Stimulated activated CD8-positive, alpha-beta memory T cell treated with anti-CD3 and anti-CD28 coated beads, Interleukin-12 subunit alpha, Interleukin-12 subunit beta, amount 100 ng/mL, for 1 hour (primary cell): ENCODE measurements at places on chromosomes 3 and 15.

DNA sequence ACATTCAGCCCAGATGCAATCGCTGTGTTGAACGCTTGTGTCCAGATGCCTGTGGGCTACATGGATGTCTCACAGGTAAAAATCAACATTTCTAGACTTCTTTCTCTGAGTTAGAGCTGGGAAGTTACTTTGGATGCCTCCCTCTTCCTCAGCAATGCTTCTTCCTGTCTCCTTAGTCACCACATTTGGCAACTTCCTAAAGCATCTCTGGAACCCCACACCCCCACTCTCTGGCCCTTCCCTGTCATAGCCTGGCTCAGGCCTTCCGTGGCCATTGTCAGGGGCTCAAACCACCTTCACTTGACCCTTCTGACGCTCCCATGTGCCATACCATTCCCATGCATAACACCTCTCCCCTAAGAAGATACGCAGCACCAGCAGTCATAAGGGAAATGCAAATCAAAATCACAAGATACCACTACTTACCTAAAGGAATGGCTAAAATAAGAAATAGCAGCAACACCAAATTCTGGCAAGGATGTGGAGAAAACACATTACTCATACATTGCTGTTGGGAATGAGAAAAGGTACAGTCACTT, 21.6 kb upstream of the RGMA start:
- no peak for DNase-seq

DNA sequence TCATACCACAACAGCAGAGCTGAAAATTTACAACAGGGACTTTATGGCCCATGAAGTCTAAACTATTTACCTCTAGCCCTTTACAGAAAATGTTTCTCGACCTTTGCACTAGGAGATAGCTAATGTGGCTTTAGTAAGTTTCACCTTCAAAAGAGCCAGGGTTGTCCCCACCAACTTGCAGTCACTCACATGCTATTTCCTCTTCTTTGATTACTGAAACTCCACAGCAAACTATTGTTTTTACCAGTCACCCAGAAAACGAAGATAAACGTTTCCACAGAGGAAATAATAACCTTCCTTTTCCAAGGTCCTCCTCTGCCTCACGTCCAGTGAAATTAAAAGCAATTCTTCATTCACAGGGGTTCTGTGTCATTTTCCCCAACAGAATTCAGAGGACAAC, 48.2 kb downstream of the WWTR1 start:
- no peak for DNase-seq

DNA sequence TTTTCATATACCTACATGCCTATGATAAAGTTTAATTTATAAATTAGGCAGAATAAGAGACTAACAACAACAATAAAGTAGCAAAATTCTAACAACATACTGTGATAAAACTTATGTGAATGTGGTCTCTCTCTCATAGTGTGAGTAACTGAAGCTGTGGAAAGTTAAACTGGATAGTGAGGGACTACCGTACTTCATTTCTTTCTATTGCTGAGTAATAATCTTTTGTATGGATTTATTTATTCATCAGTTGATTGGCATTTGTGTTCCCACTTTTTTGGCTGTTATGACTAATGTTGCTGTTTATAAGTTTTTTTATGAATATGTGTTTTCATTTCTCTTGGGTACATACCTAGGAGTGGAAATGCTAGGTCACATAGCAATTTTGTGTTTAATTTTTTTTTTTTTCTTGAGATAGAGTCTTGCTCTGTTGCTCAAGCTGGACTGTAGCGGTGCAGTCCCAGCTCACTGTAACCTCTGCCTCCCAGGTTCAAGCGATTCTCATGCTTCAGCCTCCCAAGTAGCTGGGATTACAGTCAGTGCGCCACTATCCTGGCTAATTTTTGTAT, 41.0 kb downstream of the RNF111 start:
- no peak for DNase-seq

- no peak for DNase-seq
Measured at GRCh38 chr3:66411474-66411873, 89.3 kb downstream of the LRIG1 start.

DNA sequence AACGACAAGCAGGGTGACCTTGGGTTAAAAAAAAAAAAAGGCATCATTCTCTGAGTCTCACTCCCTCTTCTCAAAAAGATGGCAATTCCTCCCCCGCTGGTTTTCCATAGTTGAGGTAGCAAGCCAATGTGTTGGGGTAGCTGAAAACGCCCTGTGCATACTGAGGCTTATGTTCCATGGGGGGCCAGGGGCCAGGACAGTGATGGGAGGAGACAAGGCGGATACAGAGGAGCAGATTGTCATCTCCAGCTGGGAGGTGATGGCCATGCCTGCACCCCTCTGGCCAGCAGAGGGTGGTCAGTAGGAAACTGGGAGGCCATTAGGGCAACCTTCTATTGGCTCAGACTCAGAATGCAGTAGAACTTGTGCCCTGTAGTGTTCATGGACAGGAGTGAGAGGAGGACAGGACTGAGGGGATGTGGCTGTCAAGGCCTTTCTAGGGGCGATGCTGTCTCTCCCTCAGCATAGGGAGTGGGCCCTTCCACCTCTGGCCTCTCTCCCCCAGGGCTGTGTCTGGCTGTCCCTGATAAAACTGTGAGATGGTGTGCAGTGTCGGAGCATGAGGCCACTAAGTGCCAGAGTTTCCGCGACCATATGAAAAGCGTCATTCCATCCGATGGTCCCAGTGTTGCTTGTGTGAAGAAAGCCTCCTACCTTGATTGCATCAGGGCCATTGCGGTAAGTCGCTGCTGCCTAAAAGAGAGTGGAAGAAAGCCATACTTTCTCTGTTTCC, 1.9 kb downstream of the TF start:
- DNase-seq, result no peak

DNA sequence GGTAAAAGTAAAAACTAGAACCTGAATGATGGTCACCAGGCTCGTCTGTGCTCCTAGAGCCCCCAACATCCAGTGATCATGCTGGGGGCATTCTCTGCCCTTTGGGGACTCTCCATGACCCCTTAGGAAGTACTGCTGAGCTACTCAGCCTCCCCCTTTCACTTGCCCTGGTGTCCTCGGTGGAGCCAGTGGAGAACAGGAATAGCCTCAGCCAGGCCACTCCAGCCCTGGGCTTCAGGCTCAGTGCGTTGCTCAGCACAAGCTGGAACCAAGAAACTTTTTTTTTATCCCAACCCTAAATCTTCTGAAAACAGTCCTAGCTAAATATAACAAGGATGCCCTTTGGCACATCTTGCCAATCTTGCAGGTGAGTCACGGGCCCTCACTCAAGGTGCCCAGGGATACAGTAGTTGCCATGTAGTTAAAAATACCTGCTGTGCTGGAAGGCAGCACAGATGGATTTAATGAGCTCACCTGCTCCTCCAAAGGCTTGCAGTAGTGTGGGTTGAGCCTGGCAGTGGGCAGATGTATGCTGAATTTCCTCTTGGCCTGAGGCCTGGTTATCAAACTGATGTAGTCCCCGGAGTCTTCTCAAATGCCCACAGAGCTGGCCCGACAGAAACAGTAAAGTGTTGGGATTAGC, 46.9 kb upstream of the TMEM158 start:
- DNase-seq, result no peak

- DNase-seq, result no peak
Measured at GRCh38 chr3:17798000-17798399, 55.6 kb upstream of the TBC1D5 start.

DNA sequence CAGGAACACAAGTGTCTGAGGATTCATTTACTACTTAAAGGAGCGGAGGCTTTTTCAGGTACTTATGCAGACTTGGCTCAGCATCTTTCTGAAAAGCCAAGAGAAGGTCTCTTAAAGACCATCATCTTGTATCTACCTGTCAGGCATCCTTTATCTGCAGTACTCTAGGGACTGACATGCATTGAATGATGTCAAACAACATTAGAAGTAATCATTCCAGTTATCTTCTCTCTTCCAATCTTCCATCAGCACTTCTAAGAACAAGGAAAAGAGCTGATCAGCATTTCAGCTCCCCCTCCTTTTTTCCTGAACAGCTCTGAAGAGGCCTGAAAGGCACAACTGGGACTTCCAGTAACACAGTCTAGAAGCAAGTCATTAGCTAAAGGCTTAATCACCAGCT, 214.8 kb downstream of the KCNH8 start:
- no peak for DNase-seq

DNA sequence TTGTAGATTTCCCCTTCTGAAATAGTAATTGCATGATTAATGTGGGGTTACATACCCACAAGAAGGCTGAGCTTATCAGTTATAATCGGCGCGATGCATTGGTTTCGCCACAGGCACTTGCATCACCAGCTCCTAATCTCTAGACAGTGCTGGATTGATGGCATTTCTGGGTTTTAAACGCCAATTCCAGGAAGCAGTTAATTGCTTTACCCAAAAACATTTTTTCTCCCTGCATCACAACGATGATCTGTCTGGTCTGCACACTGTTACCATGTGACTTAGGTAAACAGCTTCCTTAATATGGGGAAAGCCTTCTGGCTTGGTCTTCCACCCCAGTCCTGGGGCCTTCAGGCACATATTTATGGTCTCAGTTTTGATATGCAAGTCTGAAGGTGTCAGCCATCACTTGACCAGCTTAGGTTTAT, 70.0 kb upstream of the HEG1 start:
- DNase-seq, result no peak

- DNase-seq, result no peak
Measured at GRCh38 chr3:9690451-9691450, 12.9 kb upstream of the CPNE9 start.

- no peak for DNase-seq
Measured at GRCh38 chr3:116445990-116446389, 703 bp upstream of the LSAMP start.

- no peak for DNase-seq
Measured at GRCh38 chr15:27353856-27354255, 382.9 kb downstream of the GABRG3 start.

- DNase-seq, result no peak
Measured at GRCh38 chr15:89494941-89495637, 1.3 kb downstream of the RHCG start.

GRCh38 chr3:112874725-112875124, 28.1 kb upstream of the CD200R1L start:
- DNase-seq, result no peak

GRCh38 chr3:183878071-183878470, 6.6 kb downstream of the PARL start:
- no peak for DNase-seq
